ENCODE measurements at places on chromosomes 1 and 21. TPM values are rescaled to one million over a fixed set of nuclear protein-coding genes. Genes with fewer than 3 reads are reported as not detected.

The CACNA1S gene
- total RNA-seq, result not detected

The RUNX3 gene
- total RNA-seq, result 1.0 TPM

The REN gene
- total RNA-seq, result not detected

The KIF26B gene
- 2.4 TPM for total RNA-seq

The PIGR gene
- 0.13 TPM for total RNA-seq

The ZMYM4 gene
- 31.2 TPM for total RNA-seq

The GPR25 gene
- not detected for total RNA-seq

The FMOD gene
- total RNA-seq, result 5.9 TPM

The NTRK1 gene
- 2.5 TPM for total RNA-seq

The LRRC39 gene
- total RNA-seq, result 187 TPM

DNA sequence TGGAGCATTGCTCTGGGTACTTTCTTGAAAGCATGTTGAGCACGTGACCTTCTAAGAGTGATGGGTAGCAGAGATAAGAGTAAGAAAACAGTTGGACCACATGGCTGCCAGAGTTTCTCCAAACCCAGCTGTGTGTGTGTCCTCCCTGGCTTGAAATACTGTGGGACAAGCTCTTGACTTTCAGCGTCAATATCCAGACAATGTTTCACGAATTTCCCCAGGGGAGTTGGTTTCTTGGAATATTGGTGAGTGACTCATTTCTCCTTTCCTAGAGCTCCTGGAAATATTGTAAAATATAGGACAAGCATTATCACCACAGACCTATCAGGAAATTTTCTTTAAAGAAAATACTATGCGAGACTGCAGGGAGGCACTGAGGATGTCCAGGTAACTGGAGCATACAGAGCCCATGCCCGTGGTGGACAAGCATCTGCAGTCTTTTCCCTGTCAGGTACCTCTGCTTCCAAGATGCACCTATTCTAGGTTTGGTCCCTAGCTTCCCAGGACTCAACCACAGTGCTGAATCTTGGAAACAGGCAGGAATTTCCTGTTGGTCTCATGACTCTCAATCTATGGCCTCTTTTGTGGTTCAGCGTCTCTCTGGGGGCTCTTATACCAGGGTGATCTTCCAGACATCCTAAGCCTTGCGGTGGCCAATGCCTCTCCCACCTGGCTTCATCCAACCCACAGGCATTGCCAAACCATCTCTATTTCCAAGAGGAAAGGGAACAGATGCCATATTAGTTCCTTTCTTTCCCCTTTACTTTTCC, 67.4 kb downstream of the KCNJ6 start:
- DNase-seq, result no peak

DNA sequence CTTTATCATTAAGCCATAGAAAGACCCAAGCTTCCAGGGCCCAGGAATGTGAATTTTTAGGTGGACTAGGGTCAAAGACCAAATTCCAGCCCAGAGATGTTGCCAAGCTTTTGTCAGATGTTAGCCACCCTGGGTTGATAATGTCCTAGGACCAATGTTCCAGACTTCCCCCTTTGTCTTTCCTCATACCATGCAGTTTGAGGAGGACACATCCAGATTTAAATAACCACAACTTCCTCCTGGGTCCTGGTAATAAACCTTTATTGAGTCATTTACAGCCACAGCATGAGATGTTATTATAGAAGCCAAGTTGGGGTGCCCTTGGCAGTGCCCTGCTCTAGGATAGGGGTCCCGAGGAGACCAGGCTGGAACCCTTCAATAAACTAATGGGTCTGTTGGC, 5.9 kb downstream of the TNR start:
- DNase-seq, result no peak

DNA sequence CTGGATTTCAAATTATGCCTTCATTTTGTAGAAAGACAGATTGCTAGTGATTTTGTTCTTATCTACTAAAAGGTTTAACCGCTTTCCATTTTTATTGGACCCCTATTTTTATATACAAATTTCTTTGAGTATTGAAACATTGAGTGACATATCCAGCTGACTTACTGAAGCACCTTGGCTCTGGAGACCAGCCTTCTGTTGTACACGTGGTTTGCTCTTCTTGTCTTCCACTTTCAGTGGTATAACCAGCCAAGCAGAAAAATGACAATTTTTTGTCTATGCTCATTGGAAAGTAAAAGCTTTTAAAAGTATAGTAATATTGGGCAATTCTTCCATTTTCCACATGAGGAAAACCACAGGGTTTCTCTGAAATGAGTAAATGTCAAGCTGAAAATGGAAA, 4.4 kb downstream of the F13B start:
- DNase-seq, result no peak

DNA sequence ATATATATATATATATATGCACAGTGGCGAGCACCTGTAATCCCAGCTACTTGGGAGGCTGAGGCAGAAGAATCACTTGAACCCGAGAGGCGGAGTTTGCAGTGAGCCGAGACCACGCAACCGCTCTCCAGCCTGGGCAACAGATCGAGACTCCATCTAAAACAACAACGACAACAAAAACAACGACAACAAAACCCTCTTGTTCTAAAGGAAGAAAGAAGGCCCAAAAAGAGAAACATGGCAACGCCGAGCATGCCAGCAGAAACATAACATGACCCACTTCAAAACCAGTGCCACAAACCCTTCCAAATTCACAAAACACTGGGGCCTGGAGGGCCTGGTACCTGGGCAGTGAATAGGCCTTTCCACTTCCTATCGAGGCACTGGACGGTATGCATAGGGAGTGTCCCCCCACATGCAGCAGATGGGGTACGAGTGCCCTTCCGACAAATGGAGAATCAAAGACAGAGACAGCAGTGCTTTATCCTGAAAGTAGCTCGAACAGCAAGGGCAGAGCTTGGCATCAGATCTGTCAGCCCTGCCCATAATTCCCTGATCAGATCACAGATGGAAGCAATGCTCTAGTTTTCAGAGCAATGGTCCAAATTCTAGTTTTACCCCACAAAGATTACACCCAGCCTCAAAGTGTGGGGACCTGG, 52.0 kb downstream of the TOMM20 start:
- DNase-seq, result no peak

DNA sequence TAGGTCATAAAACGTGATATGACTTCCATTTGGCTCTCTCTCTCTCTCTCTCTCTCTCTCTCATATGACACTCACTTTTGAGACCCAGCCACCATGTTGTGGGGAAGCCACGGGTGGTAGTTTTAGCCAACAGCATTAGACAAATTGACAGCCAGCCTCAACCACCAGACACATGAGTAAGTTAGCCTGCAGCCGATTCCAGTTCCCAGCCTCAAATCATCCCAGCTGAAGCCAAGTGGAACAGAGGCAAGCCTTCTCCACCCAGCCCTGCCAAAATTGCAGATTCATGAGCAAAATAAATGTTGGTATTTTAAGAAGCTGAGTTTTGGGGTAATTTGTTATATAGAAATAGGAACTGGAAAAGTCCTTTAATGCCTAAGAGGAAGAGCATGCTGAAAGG, 98.0 kb upstream of the DNAH14 start:
- no peak for DNase-seq

DNA sequence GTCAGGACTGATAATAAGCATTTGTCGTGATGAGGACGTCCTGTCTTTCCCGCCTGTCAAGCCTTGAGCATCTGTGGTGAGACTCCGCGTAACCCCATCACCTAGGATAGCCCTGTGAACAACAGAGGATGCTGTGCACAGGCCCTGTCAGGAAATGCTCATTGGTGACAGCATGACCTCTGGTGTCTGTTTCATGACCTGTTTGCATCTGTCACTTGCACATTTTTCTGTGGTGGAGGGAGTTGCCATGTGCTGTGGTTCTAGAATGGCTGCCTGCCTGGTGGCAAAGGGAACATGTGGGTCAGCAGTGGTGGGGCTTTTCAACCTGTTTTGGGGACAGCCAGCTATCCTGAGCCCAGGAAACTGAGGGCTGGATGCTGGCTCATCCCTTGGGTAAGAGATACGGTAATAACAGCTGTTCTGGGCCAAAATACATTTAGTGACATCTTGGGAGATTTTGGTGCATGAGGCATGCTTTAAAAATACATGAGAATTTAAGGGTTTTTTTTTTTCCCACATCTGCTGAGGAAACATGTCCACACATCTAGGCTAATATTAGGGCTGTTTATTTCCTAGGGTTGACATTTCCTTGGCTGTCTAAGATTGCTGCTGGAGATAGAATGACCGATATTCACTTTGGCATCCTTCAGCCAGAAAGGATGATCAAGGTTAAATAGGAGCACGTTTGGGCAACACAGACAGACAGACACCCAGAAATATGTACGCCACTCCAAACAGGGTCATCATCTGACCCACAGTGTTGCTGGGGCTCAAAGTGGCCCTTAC, 52.9 kb downstream of the KCNC4 start:
- DNase-seq, result no peak

GRCh38 chr1:90435351-90435750, 281.8 kb downstream of the BARHL2 start:
- no peak for DNase-seq

GRCh38 chr1:229862017-229862774, 204.8 kb upstream of the GALNT2 start:
- DNase-seq, result no peak

DNA sequence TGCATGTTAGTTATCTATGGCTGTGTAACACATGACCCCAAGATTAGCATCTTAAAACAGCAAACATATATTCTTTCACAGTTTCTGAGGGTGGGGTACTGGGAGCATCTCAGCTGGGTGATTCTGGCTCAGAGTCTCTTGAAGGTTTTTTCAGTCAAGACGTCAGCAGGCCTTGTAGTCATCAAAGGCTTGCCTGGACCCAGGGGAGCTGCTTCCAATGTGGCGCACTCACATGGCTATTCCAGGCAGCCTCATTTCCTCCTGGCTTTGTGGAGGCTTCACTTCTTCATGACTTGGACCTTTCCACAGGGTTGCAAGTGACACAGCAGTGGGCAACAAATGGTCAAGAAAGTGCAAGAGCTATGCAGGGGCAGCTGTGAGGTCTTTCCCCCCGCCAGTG, 114.7 kb downstream of the ACTL8 start:
- no peak for DNase-seq

- no peak for DNase-seq
These were observed 25.5 kb upstream of the IFNAR1 start for GRCh38 chr21:33299181-33299752.

DNA sequence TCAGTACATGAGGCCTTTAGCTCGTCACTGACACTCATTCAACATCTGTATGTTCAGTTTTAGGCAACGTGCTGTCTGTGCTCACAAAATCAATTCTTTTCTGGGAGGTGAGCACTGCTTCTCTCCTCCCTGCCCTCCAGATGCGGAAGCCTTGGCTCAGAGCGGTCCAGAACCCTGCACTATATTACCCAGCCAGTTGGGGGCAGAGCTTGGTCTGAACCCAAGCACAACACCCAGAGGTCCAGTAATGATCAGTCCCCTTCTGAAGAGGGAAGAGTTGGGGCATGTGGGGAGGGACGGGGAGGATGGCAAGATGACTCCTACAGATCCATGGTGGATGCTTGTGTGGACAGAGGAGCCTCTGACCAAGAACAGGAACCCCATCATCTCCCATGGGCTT, 5.6 kb upstream of the DSCAM start:
- no peak for DNase-seq

DNA sequence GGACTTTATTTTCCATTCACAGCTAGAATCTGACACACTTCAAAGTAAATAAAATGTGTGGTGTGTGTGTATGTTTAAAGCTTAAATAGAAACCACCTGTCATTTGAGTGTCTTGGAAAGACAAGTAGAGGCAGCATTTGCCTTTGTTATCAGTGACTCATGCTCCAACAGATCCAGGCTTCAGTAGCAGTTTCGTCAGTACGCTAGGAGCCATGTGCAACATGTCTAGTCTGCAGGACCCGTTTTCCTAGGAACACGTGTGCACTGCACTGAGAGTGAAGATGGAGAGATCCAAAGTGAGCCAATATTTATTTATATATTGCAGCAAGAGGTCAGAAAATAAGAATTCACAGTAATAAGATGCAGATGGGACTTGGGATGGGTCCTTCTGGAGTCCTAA, 41.8 kb downstream of the SGIP1 start:
- DNase-seq, result no peak

- DNase-seq, result peak; percentile 78
These were observed 3.8 kb downstream of the NT5C1A start for GRCh38 chr1:39668111-39668510.

GRCh38 chr1:155077758-155078445, 735 bp upstream of the EFNA3 start:
- no peak for DNase-seq

All from Right ventricle myocardium superior (tissue), 1 donor.